ENCODE measurements at places on chromosomes 3 and 15. TPM values are rescaled to one million over a fixed set of nuclear protein-coding genes. Genes with fewer than 3 reads are reported as not detected.

DNA sequence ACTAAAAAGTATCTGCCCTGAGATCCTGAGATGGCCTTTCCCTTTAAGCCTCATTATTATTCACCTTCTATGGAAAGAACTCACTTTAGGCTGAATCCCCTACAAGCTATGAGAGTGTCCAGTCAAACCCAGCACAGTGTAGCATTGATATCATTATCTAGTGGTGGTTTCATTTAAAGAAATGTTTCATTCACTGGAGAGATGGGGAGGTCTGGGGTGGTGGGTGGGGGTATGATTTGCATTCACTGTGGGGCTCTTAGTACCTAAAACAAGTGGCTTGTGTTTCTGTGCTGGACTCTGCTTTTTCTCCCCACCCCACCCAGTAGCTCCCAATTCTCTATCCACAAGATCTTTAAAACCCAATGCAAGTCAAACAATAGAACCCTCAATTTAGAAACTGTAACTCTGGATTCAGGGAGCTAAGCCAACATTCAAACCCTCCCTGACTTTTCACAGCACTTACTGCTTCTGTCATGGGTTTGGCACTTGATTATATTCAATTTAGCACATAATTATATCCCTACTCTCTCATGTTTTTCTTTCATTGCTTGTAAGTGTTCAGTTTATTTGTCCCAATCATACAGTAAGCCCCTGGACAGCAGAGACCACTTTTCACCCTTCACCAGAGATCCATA is 310.5 kb upstream of the THBS1 start:
- no peak for DNase-seq

DNA sequence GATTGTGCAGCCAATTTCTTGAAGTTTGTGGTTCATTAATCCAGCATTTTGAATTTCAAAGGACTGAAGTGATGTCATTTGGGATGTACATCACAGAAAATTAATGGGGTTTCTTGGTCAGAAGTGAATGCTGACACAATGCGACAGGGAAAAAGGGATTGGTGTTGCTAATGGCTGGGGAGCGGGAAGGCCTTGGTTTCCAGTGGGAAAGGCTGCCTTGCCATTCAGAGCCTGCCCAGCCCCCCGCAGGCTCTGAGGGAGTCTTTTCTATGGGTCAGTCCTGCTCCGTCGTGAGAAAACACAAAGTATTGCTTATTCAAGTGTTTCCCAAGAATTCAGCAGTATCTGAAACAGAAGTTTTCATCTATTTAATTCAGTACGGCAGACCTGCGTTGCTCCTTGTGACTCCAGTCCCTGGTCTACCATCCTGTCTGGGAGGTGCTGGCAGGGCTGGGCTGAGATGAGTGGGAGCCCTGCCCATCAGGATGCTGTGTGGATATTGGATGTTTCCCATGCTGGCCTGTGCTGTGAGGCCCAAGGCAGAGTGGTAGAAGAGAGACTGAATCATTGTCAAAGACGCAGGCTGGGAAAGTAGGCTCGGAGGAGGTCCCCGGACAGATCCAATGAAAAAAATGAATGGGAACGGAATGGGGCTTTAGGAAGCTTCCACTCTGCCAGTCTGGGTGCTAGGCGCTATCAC is 111.2 kb upstream of the KLHL25 start:
- no peak for DNase-seq

- DNase-seq = no peak
Observed at GRCh38 chr3:14110699-14111098, 14.0 kb downstream of the CHCHD4 start.

DNA sequence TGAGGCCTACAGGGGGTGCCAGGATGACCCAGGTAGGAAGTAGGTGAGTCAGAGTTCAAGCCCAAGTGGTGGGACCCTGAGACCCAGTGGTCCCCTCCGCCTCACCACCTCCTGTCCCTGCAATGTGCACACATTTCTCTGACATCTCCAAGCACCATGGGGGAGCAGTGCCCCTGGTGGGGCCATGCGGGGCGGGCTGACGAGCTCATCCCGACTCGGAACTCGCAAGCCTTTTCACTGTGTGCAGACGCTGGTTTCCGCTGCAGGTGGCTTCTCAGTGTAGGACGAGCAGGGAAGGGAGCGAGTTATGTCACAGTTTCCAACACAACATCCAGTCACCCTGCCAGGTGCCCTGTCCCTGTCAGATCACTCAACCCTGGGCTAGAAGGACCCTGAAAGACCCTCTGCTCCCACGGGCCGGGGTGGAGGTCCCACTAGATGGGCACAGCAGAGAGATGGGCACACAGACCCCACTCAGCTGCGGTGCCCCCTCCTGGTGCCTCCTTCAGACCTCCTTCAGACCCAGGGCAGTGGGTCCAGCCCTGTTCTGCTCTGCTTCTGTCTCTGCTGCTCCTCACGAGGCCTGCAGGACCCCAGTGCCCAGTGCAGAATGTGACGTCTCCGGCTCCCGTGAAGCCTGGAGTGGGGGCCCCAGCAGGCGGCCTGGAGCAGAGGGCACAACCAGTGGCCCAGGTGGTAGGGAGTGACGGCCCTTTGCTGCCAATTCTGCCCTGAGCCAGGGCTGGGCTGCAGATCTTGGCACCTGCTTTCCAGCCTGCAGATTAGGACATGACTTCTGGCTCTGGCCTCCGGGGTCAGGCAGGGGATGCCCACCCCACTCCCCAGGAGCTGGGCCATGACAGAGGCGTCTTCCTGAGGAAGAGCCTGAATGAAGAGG is 102.0 kb upstream of the RPL32 start:
- DNase-seq = no peak

GRCh38 chr15:76185716-76186115 is 125.6 kb downstream of the ETFA start:
- DNase-seq = peak; percentile 66

- no peak for DNase-seq
Observed at GRCh38 chr3:161548301-161548700, 51.7 kb downstream of the OTOL1 start.

DNA sequence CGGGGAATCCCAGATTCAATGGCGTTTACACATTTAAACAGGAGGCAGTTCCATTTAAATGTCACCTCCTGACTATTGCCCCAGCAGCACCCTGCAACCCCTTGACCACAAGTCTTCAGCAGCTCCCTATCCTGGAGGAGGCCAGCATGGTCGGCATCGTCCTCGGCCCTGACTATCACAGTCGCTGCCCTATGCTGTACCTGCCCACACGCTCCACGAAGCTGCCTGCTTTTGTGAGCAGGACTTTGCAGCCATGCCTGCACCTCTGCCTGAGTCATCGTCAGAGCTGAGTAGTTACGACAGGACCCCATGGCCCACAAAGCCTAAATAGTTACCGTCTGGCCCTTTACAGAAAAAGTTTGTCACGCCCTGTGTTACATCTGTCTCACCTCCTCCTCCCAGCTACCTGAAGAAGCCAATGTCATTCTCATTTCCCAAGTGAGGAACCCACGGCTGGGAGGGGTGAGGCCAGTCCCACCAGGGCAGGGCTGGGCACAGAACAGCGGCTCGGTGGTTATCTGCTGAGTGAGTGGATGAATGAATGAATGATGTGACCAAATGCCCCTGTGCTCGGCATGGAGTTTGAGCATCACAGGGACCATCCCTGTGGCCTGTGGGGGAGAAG is 47.8 kb upstream of the IQSEC1 start:
- no peak for DNase-seq

DNA sequence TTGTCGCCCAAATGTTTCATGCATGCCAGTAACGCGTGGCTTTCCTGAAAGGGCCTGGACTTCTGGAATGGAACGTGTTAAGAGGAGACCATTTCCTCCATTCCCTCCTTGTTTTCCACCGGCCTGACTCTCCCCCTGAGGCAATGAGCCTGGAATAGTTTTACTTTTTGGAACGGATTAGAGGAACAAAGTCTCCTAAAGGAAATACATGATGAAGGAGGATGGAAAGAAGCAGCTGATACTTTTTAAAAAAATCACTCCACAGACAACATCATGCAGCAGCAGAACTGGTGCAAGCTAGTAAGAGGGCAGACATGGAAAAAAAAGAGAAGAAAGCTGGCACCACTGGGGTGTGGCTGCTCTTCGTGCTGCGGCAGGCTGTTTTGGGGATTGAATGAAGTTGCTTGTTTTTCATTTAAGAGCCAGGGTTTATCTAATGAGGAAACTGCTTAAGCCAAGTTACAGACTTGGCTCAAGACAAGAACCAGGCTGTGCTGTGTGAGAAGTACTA is 3.6 kb upstream of the KBTBD12 start:
- DNase-seq = no peak

DNA sequence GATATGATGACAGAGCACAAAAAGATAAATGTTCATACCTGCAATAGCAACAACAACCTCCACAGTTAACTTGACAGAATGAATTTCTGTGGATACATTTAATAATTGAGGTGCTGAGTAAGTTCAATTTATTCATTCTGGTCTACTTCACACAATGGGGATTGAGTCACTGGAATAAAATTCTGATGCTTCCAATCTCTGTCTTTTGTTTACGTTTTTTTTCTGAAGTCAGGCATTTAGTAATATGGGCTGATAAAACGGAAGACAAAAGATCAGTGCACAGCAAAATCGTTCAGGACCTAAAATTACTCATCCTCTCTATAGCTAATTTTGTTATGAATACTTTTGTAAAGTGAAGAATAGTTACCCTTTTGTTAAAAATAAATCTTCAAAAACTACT is 565.9 kb upstream of the CCDC54 start:
- DNase-seq = peak; percentile 65

DNA sequence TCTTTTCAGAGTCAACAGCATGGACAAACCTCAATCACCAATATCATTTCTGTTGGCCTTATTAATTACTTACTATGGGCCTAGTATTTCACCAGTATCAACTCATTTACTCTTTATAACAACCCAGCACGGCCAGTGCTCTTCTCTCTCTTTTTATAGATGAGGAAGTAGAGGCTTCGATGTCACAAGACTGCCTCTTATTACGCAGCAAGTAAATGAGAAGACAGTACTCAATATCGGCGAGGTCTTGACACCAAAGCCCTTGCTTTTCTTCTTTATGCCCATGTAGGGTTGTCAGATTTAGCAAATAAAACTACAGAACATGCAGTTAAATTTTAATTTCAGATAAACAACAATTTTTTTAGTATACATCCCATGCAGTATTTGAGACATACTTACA is 99.0 kb upstream of the KCNMB2 start:
- DNase-seq = no peak

GRCh38 chr3:98972155-98972554 is 70.7 kb upstream of the DCBLD2 start:
- DNase-seq = peak; percentile 95

DNA sequence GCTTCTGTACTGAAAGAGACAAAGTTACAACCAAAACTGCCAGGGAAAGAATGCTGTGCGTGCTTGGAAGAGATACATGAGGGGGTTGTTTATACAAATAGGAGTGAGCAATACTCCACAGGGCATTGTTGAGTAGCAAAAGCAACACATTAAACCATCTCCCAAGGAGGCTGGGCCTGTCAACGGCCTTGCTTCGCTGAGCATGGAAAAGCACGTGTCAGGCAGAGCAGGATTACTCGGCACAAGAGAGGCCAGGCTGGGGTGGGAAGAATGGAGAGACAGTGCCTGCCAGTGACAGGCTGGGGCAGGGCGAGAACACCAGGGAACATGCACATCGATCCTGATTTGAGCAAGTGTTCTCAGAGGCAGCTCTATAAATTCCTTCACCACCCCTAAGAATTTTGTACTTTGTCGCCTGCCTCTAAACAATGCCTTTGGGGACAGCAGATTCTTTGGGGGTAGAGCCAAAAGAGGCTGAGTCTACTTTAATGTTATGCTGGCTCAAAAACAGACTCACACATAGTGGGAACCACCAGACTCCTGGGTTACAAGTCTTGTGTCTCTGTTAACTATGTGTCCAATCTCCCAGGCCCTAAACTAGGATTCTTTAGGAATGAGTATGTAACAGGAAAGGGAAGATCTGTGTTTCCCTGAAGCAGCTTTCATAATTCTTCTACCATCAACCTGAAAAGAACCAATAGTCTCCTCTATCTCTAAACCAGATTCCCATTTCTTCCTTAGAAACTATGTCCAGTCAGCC is 67.2 kb downstream of the LIPC start:
- no peak for DNase-seq

DNA sequence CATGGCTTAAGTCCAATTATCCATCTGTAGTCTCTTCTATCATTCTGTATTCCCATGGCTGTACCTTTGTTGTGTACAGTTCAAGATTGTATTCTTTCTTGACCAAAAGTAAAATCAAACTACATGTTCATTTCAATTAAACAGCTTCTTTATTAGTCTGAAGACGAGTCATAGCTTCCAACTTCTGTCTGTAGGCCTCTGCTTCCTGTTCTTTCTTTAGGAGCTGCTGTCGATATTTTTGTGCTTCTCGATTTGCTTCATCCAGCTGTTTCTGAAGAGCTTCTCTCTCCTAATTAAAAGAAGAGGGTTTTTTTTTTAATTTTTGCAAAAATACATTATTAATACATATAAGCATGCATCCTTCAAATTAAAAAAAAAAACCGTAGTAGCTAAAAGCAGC is 13.0 kb upstream of the HDC start:
- DNase-seq = no peak

DNA sequence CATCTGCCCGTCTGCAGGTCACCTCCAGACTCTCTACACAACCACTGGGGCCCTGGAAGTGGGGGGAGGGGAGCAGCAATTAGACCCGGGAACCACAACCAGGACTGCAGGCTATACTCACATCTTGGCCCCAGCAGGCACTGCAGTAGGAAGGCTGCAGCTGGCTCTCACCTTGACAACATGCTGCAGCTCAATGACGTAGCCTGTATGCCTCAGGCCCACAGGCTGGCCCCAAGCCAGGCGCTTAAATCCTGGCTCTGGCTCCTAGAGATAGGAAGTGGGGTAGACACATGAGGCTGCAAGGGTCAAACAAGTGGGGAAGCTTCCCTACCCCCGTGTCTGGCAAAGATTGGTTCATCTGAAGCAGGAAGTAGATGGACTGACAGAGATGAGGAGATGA is 4.6 kb upstream of the QRICH1 start:
- no peak for DNase-seq

DNA sequence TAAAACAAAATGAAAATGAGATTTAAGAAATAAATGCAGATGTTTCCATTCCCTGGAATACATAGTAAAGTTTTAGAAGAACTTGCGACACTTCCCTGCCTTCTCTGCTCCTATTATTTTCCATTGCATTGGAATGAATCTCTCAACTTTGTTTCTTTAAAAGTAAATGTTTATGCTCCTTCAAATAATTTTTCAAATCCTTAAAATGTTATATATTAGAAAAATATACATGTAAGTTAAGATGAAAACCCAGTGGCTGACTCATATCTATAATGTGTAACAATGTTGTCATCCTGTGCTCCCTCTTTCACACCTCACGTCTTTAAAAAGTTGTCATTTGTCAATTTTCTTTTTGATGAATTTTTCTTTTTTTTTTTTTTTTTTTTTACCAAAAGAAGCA is 3.6 kb downstream of the RBMS3 start:
- DNase-seq = peak; percentile 34

- no peak for DNase-seq
Observed at GRCh38 chr15:52683580-52683979, 4.4 kb upstream of the ATOSA start.

GRCh38 chr3:138119423-138119766 is 4.0 kb upstream of the DZIP1L start:
- DNase-seq = no peak

GRCh38 chr15:49238342-49238741 is 68.3 kb downstream of the GALK2 start:
- DNase-seq = no peak

- DNase-seq = no peak
Observed at GRCh38 chr3:13621381-13622221, 72.7 kb downstream of the FBLN2 start.

The STAB1 gene
- total RNA-seq = 340 TPM

The CGNL1 gene
- total RNA-seq = 27.1 TPM

The SLC27A2 gene
- not detected for total RNA-seq

The ACTRT3 gene
- total RNA-seq = 5.1 TPM

The ACTC1 gene
- not detected for total RNA-seq

The SNTN gene
- total RNA-seq = not detected

The GRK7 gene
- not detected for total RNA-seq

The CD86 gene
- not detected for total RNA-seq

Measured in endothelial cell of umbilical vein (primary cell).